ENCODE measurements at places on chromosomes 1 and 21.
A peak's percentile ranks its signal among the peaks of the same experiment; 100 is the strongest.

DNA sequence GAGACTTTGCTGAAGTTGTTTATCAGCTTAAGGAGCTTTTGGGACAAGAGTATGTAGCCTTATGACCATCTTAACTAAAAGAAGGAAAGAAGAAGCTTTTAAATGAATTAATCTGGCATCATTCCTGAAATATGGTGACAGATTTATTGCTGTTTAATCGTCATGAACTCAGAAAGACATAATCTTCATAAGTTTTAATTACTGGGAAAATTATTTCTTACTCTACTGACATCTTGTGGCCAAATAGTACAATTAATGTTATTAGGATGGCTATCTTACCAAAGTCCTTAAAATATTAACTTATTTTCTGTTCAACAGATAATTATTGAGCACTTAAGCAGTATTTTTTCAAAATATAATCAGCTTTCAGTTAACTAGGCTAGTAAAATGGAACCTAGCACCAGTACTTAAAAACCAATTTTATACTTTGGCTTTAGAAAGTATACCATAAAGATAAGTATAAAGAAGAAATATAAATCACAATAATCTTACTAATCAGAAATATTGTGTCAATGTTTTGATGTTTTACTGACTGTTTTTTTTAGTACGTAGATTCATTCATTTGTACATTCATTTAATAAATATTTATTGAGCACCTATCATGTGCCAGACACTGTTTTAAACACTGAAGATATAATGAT lies 34.7 kb upstream of the GPR25 start:
- DNase-seq, result peak; percentile 3

DNA sequence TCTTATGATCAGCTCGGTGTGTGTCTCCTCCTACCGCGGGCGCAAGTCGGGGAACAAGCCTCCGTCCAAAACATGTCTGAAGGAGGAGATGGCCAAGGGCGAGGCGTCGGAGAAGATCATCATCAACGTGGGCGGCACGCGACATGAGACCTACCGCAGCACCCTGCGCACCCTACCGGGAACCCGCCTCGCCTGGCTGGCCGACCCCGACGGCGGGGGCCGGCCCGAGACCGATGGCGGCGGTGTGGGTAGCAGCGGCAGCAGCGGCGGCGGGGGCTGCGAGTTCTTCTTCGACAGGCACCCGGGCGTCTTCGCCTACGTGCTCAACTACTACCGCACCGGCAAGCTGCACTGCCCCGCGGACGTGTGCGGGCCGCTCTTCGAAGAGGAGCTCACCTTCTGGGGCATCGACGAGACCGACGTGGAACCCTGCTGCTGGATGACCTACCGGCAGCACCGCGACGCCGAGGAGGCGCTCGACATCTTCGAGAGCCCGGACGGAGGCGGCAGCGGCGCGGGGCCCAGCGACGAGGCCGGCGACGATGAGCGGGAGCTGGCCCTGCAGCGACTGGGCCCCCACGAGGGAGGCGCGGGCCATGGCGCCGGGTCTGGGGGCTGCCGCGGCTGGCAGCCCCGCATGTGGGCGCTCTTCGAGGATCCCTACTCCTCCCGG lies 1.5 kb downstream of the KCNC4 start:
- no peak for DNase-seq

DNA sequence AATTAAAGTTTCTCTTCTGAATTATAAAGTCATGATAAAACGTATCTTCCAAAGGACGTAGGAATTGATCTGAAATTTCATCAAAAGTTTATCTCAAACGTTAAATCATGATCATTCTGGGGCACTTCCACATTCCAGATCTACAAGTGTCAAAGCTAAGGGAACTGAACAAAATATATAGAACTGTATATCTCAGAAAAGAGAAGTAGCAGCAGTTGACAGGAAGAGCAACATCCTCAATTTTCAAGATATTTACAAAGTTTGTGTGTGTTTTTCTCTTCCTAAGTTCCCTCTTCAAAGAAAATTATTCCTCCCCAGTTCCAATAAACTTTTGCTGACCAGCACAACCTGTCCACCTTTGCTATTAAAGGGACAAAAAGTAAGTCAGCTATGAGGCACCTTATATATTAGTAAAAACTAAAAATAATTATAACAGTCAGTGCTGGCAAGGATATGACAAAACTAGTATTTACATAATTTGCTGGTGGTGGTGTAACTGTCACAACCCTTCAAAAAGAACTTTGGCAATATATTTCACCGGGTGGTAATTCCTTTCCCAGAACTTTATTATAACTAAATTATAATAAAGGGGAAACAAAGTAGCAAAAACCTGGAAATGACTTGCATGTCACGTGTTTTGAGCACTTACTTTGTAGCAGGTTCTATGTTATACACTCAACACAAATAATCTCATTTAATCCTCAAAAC lies 38.5 kb upstream of the EYA3 start:
- no peak for DNase-seq

DNA sequence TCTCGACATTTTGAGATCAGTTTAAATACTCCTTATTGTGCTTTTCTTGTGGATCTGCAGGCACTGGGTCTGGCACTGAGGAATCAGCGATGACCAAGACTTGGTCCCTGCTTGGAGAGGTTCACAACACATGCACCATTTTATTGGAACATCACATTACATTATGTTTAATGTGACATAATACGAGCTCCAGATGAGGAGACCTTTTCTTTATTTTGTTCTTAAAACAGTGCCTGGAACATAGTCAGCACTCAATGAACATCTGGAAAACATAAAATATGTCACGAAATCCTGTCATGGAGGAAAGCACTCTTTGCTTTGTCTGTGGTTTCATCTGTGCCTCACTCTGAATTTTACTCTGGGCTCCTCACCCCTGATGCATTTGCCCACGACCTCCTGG lies 110.7 kb downstream of the ST6GALNAC3 start:
- no peak for DNase-seq

GRCh38 chr1:184025242-184025675 lies 12.3 kb downstream of the COLGALT2 start:
- no peak for DNase-seq

- no peak for DNase-seq
These were observed 184.9 kb downstream of the ZC3H11B start for GRCh38 chr1:219427989-219428388.

DNA sequence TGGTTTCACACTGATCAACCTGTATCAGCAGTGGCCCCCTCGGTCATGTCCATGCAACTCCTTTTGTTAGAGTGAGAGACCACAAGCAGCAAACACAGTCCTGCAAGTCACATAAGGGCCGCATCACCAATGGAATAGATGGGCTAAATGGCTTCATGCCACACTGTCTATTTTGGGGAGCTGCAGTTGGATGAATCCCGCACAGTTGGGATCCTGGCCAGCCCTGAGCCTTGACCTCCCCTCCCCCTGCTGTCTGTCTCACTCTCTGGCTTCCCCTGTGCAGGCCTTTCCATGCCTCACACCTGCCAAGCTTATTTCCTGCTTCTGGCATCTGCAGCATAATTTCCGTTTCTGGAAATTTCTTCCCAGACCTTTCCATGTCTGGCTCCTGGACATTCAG lies 57.0 kb downstream of the CNIH3 start:
- DNase-seq, result no peak

- no peak for DNase-seq
These were observed 5.7 kb upstream of the PKN2 start for GRCh38 chr1:88678405-88678804.

DNA sequence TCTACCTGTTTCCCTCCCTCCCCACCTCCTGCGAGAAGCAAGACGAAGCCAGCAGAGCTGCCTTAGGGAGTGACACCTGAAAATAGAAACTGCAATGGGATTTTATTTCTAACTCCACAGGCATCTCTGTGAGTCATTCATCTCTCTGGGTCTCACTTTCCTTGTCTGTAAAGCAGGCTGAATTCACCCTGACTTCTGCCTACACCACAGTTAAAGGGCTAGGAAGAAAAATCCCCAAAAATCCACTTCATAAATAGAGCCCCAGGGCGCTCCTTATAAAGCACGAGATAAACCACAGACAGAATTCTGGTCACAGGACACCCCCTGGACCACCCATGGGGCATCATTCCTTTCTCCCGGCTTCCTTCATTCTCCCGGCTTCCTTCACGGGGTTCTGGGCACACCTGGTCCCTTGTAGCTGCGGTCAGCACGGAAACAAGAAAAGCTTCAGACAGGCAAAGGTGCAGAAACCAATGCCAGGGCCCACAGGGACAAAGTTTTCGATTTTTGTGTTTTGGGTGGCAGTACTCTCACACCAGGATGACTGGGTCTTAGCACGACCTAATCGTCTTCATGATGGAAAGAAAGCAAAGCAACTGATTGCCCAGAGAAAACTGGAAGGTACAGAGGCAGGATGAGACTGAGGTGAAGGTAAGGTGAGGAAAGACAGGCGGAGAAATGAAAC lies 2.8 kb upstream of the H6PD start:
- DNase-seq, result no peak

- no peak for DNase-seq
These were observed 897 bp downstream of the COL16A1 start for GRCh38 chr1:31702836-31703404.

DNA sequence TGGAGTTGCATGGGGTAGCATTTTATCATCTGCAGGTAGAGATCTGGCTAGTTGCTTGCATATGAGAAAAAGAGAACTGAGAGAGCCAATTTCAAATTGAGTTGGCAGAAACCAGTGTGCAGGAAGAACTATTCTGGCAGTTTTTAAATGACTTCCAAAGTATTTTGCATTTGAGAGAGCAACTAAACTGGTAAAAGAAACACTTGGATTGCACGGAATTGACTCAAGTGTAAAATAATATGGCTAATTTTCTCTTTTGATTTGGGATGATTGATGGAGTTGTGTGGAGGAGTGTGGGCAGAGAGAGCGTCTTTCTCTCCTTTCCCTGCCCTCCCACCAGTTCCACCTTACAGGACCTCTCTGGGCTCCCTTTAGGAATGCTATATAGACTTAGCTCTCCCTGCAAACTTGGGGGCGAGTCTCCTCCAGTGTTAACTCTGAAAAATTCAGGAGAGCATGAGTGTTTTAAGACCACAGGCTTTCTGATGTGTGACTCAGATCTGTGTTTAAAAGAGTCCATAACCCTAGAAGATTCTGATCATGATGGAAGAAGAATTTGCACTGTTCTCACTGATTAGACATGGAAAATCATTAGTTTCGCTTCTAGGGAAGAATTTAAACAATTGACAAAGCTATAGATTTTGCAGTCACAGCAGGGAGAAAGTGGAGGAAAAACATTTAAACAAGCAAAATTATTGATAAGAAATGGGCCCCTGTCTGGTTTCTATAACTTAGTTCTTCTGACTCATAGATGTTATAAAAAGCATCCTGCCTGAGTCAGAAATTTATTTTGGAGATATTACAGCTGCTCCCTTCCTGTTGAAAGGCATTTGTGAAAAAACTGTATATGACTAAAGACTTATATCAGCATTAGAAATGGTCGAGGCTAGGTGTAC lies 24.9 kb upstream of the CTBS start:
- no peak for DNase-seq

GRCh38 chr1:1782399-1783221 lies 4.3 kb upstream of the NADK start:
- DNase-seq, result peak; percentile 22

- DNase-seq, result no peak
These were observed 16.6 kb downstream of the LDLRAP1 start for GRCh38 chr1:25560001-25560400.

DNA sequence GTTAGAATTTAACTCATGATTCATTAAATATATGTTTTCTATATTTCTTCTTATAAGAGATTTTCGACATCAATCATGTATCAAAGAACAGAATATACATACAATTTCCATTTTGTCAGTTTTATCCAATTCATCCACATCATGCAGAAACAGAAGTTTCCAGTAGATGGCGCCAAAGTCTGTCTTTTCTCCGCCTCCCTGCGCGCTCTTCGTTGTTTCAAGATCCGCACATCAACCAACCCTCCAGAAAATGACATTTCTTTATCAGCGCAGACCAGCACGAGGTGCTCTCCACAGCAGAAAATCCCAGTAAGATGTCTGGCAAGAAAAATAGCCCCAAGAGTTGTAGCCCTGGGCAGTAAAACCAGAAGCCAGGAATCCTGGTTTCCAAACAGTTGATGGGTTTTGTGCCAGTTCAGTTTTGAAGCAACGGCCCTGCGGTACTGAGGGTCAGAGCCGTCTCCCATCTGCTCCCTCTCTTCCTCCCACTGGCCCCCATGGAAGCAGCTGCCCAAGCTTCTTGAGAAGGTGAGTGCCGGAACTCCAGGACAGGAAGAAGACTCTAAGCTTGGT lies 38.6 kb upstream of the GPR137B start:
- DNase-seq, result peak; percentile 75

DNA sequence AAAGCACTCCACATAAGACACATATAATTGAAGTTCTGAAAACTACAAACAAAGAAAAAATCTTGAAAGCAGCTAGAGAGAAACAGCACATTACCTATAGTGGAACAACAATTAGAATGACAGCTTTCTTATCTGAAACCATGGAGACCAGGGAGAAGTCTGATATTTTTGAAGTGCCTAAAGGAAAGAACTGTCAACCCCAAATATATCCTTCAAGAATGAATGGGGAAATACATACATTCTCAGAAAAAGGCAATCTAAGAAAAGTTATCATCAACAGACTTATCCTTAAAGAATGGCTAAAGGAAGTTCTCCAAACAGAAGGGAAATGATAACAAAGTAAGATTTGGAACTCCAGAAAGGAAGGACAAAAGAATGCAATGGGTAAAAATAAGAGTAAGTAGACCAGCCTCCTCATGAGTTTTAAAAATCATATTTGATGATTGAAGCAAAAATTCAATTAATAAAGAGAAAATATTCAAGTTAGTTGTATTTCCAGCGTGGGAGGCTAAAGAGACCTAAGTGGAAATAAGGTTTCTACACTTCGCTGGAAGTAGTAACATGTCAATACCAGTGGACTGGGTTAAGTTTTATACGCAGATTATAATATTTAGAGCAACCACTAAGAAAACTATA lies 170.8 kb upstream of the SAMSN1 start:
- no peak for DNase-seq

DNA sequence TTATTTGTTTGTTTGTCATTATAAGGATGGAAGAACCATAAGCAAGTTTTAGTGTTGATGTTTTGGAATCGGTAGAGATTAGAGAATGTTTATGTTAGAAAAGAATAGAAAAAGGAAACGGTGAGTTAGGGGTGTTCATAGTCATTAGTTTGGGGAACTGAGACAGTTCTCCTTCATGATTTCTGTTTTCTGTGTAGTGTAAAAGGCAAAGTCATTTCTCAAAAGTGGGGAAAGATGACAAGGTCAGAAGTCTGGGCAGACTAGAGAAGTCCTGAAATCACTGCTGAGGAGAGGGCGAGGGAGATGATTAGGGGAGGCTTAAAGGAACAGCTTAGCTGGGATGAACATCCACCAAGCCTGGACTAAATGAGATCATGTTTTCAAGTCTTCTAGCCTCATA lies 498.9 kb downstream of the TTLL7 start:
- no peak for DNase-seq

DNA sequence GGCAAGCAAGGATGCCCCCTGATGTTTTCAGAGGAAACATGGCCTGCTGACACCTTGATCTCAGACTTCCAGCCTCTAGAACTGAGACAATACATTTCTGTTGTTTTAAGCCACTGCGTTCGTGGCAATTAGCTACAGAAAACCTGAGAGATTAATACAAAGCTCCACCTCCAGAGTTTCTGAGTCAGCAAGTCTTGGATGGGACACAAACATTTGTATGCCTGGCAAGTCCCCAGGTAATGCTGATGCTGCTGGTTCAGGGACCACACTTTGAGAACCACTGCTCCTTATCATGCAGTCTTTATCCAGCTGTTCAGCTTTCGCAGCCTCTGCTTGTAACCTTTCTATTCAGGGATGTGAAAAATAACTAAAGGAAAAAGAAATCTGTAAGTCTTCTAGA lies 565.7 kb upstream of the PLXNA2 start:
- DNase-seq, result no peak

GRCh38 chr1:25699500-25700143 lies 83.0 kb downstream of the MAN1C1 start:
- no peak for DNase-seq

GRCh38 chr1:101293461-101294051 lies 56.7 kb downstream of the S1PR1 start:
- DNase-seq, result peak; percentile 82

Data from CD4-positive, alpha-beta T cell treated with Interleukin-2 at 100 ng/mL for 4 hours (primary cell).